KG1 (cell line): ENCODE measurements at places on chromosomes 16 and 17.

DNA sequence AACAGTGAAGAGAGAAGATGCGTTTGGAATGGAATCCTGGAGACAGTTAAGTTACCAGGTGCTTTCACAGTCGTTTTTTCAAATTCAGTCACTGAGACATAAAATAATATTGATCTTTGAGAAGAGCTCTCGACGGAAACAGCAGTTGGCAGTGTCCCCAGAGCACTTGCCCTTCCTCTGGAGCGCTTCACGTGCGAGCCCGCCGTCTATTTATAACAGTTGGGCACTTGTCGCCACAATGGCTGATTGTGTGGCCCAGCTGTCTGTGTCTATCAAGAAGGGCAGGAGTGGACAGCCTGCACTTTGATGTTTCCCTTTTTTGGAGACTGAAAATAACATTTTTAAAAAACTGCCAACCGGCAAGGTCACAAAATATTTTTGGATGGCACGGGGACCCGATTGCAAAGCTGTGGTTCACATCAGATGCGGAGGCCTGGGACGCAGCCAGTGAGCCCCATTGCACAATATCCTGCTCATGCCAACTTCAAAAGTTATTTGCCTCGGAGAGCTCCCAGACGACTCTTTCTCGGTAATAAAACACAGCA, 62.9 kb downstream of the ADCY9 start:
- peak; percentile 13 for DNase-seq

- DNase-seq: no peak
Observed at GRCh38 chr17:27354491-27355081, 60.7 kb downstream of the WSB1 start.

DNA sequence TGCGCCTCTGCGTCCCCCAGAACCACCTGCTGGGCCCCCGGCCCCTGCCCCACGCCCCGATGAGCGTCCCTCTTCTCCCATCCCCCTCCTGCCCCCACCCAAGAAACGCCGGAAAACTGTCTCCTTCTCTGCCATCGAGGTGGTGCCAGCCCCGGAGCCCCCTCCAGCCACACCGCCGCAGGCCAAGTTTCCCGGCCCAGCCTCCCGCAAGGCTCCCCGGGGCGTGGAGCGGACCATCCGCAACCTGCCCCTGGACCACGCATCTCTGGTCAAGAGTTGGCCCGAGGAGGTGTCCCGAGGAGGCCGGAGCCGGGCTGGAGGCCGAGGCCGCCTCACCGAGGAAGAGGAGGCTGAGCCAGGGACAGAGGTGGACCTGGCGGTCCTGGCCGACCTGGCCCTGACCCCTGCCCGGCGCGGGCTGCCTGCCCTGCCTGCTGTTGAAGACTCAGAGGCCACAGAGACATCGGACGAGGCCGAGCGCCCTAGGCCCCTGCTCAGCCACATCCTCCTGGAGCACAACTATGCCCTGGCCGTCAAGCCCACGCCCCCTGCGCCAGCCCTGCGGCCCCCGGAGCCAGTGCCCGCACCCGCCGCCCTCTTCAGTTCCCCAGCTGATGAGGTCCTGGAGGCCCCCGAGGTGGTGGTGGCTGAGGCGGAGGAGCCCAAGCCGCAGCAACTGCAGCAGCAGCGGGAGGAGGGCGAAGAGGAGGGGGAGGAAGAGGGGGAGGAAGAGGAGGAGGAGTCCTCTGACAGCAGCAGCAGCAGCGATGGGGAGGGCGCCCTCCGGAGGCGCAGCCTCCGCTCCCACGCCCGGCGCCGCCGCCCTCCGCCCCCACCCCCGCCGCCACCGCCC, 5.6 kb upstream of the HSD3B7 start:
- no peak for DNase-seq

DNA sequence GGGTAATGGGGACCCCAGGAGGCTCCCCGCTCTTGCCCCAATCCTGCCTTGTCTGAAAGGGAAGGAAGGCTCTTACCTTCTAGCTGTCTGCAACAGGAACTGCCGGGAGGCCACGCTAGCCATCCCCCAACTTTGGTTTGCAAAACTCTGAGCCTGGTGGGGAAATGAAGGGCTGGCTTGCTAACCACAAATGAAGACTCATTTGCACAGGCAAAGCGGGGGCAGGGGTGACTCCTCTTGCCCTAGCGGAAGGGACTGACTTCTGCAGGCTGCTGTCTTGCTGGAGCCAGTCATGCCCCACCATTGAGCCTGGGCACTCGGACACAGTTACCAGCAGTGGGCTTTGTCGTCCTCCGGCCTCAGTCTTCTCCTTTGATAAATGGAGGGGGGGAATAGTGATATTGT, 52.6 kb downstream of the PLCG2 start:
- peak; percentile 85 for DNase-seq

DNA sequence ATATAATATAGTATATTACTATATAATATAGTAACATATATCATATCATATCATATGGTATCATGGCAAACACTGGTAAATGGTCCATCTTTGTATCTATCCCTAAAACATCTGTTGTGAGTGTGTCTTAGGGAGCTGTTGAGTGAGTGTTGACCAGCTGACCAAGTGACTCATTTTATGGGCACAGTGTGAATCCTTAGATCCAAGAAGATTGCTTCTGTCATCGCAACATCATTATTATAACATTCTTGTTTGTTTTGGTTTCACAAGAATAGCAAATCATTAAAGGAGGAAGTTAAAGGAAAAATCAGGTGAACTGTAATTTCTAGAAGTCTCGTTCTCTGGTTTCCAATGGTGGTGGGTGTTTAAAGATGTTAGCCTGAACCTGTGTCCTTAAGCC, 11.7 kb upstream of the MAF start:
- DNase-seq: no peak

- DNase-seq: no peak
Observed at GRCh38 chr17:64060331-64060730, 39.9 kb upstream of the ICAM2 start.

- no peak for DNase-seq
Observed at GRCh38 chr17:38577244-38577643, 28.5 kb downstream of the SRCIN1 start.
